Cardiac muscle cell (in vitro differentiated cells and primary cell): ENCODE measurements at places on chromosomes 11 and 22. TPM values are rescaled to one million over a fixed set of nuclear protein-coding genes. Genes with fewer than 3 reads are reported as not detected.

GRCh38 chr11:129790106-129790505 is 25.5 kb upstream of the TMEM45B start:
- no peak for DNase-seq
- H3K27ac ChIP-seq = no peak overlapping the region
- no peaks in the 10 kb centered on the region for H3K4me1 ChIP-seq
- H3K27me3 ChIP-seq = peaks cover 21% of the 10 kb centered on the region
- H3K4me3 ChIP-seq = no peak overlapping the region
- no peaks in the 10 kb centered on the region for H3K36me3 ChIP-seq

DNA sequence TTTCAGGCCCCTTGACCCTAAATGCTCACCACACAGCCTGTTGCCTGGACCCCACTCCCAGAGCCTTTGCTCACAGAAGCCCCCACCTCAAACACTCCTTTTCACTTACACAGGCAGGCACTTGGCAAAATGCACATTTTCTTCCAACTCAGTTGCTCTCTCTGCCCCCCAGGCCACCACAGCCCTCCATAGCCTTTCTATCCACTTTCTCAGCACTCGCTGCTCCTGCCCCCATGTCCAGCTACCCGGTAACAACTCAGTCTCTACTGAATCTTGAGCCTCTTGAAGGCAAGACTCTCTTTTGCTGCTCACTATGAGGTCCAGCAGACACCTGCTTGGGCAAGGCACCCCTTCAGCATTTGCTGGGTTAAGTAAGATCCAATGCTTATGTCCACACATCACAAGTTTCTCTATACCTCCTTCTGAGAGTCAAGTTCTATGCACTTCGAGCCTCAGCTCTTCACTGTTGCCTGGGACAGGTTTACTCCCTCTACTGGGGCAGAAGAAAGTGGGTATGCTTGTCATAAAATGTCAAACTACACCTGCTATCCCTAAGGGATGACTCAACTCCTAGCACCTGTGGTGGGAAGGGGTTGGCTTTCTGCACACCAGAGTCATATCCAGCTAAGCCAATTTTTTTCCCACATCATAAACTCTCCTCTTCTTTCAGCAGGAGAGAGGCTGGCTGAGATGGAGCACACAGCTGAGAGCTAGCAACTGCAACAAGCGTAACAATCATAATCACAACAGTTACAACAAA is 36.9 kb downstream of the MORC2 start:
- no peak overlapping the region for H3K27ac ChIP-seq
- no peaks in the 10 kb centered on the region for H3K27me3 ChIP-seq
- H3K4me1 ChIP-seq = no peaks in the 10 kb centered on the region
- no peak overlapping the region for H3K4me3 ChIP-seq
- H3K36me3 ChIP-seq = peaks cover 76% of the 10 kb centered on the region

The LIN7C gene
- 13.6 and 18.8 TPM in 2 replicates for total RNA-seq

GRCh38 chr11:1783725-1784529 is 20.2 kb upstream of the CTSD start:
- H3K4me3 ChIP-seq = no peak overlapping the region
- H3K4me1 ChIP-seq = no peaks in the 10 kb centered on the region
- no peak overlapping the region for H3K27ac ChIP-seq
- no peak for DNase-seq

DNA sequence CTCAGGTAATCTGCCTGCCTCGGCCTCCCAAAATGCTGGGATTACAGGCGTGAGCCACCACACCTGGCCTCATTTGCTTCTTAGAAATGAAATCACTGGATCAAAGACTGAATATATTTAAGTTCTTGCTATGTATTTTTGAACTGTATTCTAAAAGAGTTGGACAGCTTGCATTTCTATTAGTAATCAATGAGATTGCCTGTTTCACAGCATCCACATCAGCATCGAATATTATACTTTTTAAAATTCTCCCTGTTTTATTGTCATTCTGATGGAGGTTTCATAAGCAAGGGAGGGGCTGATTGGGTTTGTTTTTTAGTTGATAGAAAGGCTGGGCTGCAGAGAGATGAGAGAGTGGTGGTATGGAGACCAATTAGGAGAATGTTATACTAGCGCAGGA is 68.7 kb upstream of the CREB3L1 start:
- no peak overlapping the region for H3K4me3 ChIP-seq
- H3K27me3 ChIP-seq = no peaks in the 10 kb centered on the region
- no peaks in the 10 kb centered on the region for H3K4me1 ChIP-seq
- H3K36me3 ChIP-seq = no peaks in the 10 kb centered on the region

The HTR3B gene
- not detected in 2 replicates for total RNA-seq

The EIF4ENIF1 gene
- 15.8 and 18.0 TPM in 2 replicates for total RNA-seq

DNA sequence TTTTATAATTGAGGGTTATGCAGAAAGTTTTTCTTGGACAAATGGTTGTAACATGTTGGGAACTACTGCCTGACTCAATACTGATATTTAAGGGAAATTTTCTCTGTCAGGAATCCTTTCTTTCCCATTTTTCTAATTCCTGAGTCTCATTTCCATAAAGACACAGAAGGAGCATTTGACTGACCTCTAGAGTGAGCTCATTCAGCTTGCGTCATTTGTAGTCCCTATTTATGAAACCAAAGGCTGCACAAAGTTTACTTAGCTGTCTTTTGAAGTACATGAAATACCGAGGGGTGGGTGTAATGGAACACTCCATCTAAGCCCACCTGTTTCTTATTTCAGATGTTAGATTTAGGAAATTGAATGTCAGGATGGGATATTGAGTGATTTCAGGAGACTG is 359.5 kb upstream of the C11orf87 start:
- no peaks in the 10 kb centered on the region for H3K4me1 ChIP-seq
- H3K27ac ChIP-seq = no peak overlapping the region
- peak; percentile 27 for DNase-seq
- no peak overlapping the region for H3K4me3 ChIP-seq

- DNase-seq = no peak
- H3K36me3 ChIP-seq = no peaks in the 10 kb centered on the region
- H3K4me3 ChIP-seq = no peak overlapping the region
Measured at GRCh38 chr22:50483977-50484853, 2.4 kb upstream of the MIOX start.

DNA sequence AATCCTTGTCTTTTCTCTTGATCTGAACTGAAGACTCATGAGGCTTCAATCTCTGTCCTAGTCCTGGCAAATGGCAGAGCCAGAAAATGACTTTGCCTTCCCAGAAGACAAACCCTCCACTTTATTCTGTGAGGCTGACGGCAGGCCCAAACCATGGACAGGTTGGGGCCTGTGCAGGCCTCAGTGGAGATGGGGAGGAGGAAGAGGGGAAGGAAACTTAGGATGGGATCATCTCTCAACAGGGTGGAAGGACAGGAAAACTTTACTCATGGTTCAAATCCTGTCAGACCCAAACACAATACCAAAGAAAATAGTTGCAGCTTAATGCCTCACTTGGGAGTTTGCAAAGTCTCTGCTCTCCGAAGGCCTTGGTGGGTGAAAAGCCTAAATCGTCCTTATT is 9.8 kb downstream of the RPL27A start:
- DNase-seq = no peak
- no peak overlapping the region for H3K4me3 ChIP-seq
- no peaks in the 10 kb centered on the region for H3K27me3 ChIP-seq

- no peak within 1 kb of the TSS for H3K27ac ChIP-seq
- no peaks in the 10 kb centered on the region for H3K4me1 ChIP-seq
- no peak for DNase-seq
- H3K27me3 ChIP-seq = no peaks in the 10 kb centered on the region
Measured at GRCh38 chr22:41240377-41241132, at the start of gene CHADL. Gene CHADL, minus strand, starts transcription at chr22:41240931. Its CDS starts 50 bp downstream, at chr22:41240881.

The MMP3 gene
- total RNA-seq = not detected in 2 replicates

- H3K36me3 ChIP-seq = no peaks in the 10 kb centered on the region
- H3K27ac ChIP-seq = no peak overlapping the region
- H3K4me3 ChIP-seq = no peak overlapping the region
- DNase-seq = no peak
- no peaks in the 10 kb centered on the region for H3K27me3 ChIP-seq
Measured at GRCh38 chr11:7630002-7630401, 43.3 kb downstream of the CYB5R2 start.

DNA sequence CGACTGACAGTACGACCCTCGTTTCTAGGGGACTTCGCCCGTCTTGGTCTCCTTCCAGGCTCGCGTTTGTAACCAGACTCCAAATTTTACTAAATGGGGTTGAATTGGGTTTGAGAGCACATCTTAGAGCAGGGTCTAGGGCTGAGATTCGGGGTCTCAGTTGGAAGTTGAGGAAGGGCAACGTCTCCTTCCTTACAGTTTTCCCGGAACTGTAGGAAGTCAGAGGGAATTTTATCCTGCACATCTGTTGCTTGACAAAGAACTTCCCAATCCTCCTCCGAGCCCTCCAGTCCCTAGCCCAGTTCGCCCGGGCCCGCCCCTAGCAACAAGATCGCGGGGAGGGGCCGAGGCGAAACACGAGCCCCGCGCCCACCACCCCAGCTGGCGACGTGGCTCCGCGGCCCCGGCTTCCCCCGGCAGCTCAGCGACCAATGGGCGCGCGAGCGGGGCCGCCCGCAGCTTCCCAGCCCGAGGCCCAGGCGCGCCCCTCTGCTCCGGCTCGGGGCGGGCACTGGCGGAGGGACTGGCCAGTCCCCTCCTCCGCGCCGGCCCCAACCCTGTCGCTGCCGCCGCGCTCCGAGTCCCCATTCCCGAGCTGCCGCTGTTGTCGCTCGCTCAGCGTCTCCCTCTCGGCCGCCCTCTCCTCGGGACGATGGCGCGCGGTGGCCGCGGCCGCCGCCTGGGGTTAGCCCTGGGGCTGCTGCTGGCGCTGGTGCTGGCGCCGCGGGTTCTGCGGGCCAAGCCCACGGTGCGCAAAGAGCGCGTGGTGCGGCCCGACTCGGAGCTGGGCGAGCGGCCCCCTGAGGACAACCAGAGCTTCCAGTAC is at the start of gene RCN1:
RCN1 (plus strand) TSS at position 530 of the 826 bp plus-strand sequence; CDS start at position 653, 123 bp downstream.
- H3K27ac ChIP-seq = peak within 1 kb of the TSS; percentile 66
- H3K4me3 ChIP-seq = peak within 1 kb of the TSS; percentile 30
- DNase-seq = peak; percentile 95
- H3K27me3 ChIP-seq = no peaks in the 10 kb centered on the region

DNA sequence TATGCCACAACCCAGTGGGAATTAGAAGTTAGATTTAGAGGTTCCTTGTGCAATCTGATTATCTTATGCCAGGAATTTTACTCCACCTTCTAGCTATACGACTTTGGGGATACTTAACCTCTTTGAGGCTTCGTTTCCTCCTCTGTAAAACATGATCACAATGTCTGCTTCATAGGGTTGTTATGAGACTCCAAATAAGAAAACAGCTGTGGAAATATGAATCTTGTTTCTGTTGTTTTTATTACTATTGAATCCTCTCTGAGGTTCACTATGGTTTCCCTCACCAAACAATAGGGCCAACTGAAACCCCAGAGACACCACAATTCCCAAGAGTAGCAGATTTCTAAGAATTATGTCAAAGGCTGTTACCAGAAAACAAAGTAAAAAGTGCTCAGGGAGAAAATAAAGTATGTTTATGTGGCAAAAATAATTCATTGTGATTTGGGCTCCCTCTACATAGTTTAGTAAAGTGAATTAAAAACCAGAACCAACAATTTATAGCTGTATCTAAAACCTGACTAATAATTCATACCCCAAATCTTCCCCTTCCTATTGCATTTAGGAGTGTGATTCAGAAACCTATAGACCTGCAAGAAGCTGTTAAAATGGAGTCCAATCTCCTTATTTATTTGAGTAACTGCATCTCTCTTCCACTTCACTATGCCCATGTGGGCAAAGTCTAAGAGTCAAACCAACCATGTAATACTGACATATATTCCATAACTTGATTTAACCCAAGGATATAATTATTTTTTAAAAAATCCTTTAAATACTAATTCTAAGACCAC is 38.4 kb downstream of the AMBRA1 start:
- no peaks in the 10 kb centered on the region for H3K36me3 ChIP-seq
- peaks cover 18% of the 10 kb centered on the region for H3K4me1 ChIP-seq
- no peak overlapping the region for H3K4me3 ChIP-seq
- H3K27me3 ChIP-seq = no peaks in the 10 kb centered on the region
- no peak for DNase-seq
- peak overlapping the region; percentile 83 for H3K27ac ChIP-seq

- no peaks in the 10 kb centered on the region for H3K4me1 ChIP-seq
- no peak overlapping the region for H3K4me3 ChIP-seq
- no peaks in the 10 kb centered on the region for H3K27me3 ChIP-seq
- H3K36me3 ChIP-seq = no peaks in the 10 kb centered on the region
- DNase-seq = no peak
Measured at GRCh38 chr11:27159335-27159679, 118.7 kb downstream of the BBOX1 start.

GRCh38 chr11:46338988-46339666 is 8.1 kb upstream of the DGKZ start:
- peak overlapping the region; percentile 79 for H3K27ac ChIP-seq
- no peaks in the 10 kb centered on the region for H3K36me3 ChIP-seq

DNA sequence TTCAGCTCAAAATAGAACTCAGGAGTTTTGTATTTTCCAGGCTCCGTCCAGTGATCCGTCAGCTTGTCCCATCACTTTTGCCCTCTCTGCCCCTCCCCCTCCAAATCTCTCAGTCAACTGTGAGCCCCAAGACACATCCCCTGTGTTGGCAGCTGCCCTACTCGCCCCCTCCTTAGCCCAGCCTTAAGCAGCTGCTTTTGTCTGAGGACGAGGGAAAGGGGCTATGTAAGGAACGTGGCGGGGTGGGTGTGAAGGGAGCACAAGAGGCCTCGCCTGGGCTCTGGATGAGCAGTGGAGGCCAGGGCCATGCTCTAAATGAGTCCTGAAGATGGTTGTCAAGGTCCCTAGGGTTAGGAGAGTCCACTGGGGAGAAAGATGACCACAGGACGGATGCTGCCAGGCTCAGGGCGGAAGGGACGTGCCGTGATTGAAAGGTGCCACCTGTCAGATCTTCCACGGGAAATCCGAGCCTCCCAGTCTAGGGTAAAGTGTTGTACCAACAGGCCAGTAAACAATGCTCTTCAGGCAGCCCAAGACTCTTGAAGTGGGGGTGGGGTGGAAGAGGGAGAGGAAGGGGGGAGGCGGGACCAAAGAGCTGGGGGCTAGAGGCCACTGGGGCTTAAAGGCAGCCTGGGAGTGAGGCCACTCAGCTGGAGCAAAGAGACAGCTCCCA is at the start of gene SMTNL1:
SMTNL1 (plus strand) TSS at position 649 of the 673 bp plus-strand sequence. CDS start 5,048 bp downstream, outside the sequence.
- no peak within 1 kb of the TSS for H3K4me3 ChIP-seq
- H3K36me3 ChIP-seq = no peaks in the 10 kb centered on the region
- H3K4me1 ChIP-seq = peaks cover 7% of the 10 kb centered on the region
- no peaks in the 10 kb centered on the region for H3K27me3 ChIP-seq
- peak within 1 kb of the TSS; percentile 54 for H3K27ac ChIP-seq

GRCh38 chr11:60252213-60253108 is 9.5 kb upstream of the MS4A4E start:
- no peak overlapping the region for H3K27ac ChIP-seq
- H3K4me3 ChIP-seq = no peak overlapping the region
- H3K27me3 ChIP-seq = no peaks in the 10 kb centered on the region
- DNase-seq = no peak
- no peaks in the 10 kb centered on the region for H3K36me3 ChIP-seq

DNA sequence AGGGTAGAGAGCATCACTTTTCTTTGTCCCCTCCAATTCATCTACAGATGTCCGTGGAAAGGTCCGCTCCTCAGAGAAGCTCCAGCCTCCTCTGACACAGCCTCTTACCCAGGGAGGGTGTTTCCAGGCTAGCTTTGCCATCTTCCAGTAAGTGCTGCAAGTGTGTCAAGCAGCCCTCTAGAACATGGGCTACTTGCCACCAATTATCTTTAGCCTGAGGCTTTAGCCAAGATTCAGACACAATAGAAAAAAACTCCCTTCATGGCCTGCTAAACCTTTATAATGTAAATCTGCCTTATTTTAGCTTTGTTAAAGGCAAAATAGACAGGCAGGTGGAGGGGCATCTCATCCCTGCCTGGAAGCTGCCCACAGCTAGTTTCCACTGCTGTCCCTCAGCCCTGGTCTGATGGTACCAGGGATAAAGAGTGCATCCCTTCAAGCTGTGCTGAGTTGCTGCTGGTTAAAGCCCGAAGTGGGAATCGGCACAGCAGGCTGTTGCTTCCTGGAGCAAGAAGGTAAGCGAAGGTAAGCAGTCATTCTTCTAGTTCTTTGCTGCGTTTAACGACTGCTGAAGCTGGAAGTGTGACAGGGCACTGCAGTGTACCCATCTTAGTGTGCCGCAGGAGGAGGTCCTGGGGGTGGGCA is 190.1 kb upstream of the E2F8 start:
- no peaks in the 10 kb centered on the region for H3K36me3 ChIP-seq
- H3K4me3 ChIP-seq = no peak overlapping the region
- no peak overlapping the region for H3K27ac ChIP-seq
